ENCODE measurements at places on chromosomes 1 and 21.

DNA sequence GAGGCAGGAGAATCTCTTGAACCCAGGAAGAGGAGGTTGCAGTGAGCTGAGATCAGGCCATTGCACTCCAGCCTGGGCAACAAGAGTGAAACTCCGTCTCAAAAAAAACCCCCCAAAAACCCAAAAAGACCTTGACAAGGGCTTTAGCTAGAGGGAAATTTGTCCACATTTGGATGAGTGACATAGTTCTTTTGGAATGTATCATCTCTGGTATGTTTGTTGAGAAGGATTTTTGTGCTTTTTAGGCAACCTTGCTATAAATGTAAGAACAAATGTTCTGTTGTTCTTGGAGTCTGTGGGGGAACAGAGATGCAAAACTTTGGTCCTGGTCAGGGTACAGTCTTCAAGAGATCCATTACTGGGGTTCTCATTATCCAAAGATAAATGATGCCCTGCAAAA lies 28.9 kb downstream of the INAVA start:
- DNase-seq: no peak

DNA sequence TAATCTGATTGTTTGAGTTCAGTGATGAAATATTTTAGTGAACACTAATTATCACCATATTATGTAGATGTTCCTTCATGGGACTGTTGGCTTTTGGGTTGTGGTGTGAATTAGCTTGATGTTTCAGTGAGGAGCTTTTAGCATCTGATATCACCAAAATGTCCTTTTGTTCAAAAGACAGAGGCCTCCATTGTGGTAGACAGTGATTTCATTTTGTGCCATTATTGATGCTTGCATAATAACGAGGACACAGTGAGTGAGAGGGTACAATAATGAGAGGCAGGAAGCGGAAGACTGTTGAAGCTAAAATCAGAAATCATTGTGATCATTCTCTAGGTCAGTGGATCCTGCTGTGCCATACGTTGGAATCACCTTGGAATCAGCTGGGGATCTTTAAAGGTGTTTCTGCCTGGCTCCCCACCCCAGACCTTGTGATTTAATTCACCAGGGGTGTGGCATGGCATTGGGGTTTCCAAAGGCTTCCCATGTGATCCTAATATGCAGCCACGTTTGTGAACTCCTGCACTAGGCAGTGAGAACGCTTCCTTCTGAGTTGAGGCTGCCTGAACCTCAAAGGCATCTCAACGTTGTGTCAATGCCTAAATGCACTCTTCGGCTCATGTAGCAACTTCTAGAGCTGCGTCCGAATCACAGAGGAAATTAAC lies 82.1 kb upstream of the KIF1B start:
- peak; percentile 12 for DNase-seq

- DNase-seq: no peak
Measured at GRCh38 chr21:39022863-39023693, 160.2 kb downstream of the PSMG1 start.

DNA sequence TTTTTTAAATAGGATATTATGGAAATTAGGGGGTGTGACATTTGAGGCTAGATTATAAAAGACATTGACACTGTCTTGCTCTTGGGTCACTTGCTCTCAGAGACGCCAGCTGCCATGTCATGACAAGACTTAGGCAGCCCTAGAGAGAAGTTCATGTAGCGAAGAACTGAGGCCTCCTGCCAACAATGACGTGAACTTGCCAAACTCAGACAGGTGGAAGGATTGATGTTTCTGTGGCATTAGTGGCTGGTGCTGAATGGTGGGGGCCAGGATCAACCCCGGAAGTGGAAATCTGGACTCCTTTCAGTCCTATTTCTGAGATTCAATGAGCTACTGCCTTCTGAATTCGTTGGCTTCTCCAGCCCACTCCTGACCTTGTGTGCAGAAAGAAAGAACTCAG lies 14.7 kb downstream of the NCF2 start:
- DNase-seq: no peak

DNA sequence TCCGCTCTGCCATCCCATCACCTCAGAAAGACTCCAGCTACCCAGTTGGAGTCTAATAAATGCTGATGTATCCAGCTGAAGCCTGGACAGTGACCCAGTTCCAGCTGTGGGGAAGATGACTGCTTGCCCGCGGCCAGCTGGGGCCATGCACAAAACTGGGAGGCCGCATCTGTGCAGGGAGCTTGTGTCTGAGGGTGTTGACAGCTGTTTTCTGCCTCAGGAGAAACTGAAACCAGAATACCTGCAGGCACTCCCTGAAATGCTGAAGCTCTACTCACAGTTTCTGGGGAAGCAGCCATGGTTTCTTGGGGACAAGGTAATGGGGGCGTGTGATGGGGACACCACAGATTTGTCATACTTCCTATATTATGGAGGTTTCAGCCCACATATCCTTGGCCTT lies 3.2 kb downstream of the GSTM2 start:
- no peak for DNase-seq

Measured in occipital lobe (tissue), 3 donors.